ENCODE measurements at places on chromosomes 1 and 21. TPM values are rescaled to one million over a fixed set of nuclear protein-coding genes. Genes with fewer than 3 reads are reported as not detected.

FCRL5 gene
- 5.2 TPM for total RNA-seq

UBXN10 gene
- total RNA-seq = 4.9 TPM

KIAA1614 gene
- 9.1 TPM for total RNA-seq

RGS8 gene
- not detected for total RNA-seq

DYNLT4 gene
- total RNA-seq = 0.80 TPM

OR2T2 gene
- not detected for total RNA-seq

S100A7A gene
- not detected for total RNA-seq

PLXNA2 gene
- total RNA-seq = 18.2 TPM

INAVA gene
- total RNA-seq = 1.0 TPM

FAM151A gene
- total RNA-seq = 0.33 TPM

EPHA8 gene
- total RNA-seq = not detected

ADAM30 gene
- not detected for total RNA-seq

MACO1 gene
- total RNA-seq = 17.7 TPM

GJC2 gene
- 1.3 TPM for total RNA-seq

SELL gene
- 2.3 TPM for total RNA-seq

NBPF4 gene
- total RNA-seq = 0.33 TPM
